ENCODE measurements at places on chromosomes 2 and 18. TPM values are rescaled to one million over a fixed set of nuclear protein-coding genes. Genes with fewer than 3 reads are reported as not detected.

DNA sequence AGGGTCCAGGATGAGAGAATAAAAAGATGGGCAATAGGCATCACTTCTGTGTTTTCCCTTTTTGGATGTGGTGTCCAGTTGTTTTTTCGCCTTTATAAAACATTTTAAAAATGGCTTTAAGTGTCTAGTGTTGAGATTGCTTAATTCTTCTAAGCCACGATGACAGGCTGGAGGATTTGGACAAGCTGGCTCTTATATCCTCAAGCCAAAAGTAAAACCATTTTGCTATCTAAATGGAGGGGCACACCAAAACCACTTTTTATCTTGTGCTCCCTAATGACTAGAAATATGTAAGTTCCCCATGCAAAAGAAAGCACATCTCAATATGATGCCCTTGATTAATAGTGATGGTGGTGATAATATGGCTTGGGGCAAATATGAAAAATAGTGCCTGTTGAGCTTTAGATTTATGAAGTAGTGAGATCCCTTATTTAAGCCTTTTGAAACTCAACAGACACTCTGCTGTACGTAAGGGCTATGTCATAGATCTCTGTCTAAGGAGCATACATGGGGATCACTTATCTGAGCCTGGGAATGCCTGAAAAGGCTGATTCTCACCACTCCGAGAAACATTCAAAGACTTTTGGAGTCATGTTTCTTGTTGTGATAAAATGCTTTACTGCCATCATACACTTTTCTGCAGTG, 185.5 kb downstream of the KCNS3 start:
- DNase-seq: no peak

DNA sequence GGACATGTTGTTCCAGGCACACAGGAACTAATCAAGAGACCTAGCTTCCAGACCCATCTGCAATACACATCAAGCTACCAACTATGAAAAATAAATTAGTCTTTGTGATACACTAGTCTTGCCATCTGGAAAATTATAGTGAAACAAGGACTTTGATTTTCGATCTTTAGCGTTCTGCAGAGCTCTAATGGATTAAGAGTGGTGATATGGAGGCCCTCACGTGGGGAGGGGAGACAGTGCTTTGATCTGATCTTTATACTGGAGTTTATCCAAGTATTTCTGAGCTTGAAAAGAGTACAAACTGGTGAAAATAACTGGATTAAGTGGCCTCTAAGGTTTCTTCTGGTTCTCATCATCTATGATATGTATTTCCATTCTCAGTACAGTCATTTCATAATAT, 273.4 kb upstream of the CDH7 start:
- no peak for DNase-seq

DNA sequence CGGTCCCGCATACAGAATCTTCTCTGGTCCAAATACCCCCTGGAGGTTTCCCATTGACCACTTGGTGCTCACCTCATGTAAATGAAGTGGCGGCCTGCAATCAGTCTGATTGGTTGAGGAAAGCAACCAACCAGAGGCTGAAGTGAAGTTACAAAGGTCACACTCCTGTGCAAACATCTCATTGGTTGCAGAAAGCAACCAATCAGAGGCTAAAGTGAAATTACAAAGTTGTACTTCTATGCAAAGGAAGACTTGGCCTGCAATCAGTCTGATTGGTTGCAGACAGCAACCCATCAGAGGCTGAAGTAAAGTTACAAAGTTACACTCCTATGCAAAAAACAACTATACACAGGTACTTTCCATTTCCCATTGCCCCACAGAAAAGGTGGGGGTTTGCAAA, 2.5 kb upstream of the SP100 start:
- DNase-seq: no peak

DNA sequence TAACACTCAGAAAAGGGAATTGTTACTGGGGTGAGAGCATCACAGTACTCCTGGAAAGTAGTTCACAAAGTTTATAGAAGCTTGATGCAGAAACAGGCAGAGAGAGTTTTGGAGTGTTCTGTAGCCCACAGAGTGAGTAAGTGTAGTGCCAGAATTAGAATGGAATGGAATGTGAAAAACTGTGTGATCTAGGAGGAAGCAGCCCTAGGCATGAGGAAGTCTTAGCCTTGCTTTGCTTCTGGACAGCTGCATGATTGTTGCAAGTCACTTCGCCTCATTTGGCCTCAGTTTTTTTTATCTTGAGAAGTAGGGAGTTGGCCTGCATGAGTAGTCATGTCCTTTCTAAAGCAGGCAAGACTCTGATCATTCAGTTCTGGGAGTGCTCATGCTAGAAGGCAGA, 10.9 kb downstream of the SERPINB12 start:
- no peak for DNase-seq

The NR4A2 gene
- 300 TPM for total RNA-seq

The RAX gene
- not detected for total RNA-seq

The EML6 gene
- 1.3 TPM for total RNA-seq

DNA sequence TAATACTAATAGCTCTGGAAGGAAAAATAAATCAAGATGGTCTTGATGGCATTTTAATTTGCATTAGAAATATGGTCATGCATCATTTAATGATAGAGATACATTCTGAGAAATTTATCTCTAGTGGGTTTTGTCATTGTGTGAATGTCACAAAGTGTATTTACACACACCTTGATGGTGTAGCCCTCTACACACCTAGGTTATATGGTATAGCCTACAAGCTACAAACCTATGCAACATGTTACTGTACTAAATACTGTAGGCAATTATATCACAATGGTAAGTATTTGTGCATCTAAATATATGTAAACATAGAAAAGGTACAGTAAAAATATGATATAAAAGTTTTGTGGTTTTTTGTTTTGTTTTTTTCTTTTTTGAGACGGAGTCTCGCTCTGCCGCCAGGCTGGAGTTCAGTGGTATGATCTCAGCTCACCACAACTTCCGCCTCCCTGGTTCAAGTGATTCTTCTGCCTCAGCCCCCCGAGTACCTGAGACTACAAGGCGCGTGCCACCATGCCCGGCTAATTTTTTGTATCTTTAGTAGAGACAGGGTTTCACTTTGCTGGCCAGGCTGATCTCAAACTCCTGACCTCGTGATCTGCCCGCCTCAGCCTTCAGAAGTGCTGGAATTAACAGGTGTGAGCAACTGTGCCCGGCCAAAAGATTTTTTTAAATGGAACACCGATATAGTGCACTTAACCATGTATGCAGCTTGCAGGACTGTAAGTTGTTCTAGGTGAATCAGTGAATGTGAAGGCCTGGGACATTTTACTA, 83.7 kb upstream of the UBXN4 start:
- peak; percentile 56 for DNase-seq

The CDCA7 gene
- total RNA-seq: 1.9 TPM

The GREB1 gene
- total RNA-seq: 0.23 TPM

DNA sequence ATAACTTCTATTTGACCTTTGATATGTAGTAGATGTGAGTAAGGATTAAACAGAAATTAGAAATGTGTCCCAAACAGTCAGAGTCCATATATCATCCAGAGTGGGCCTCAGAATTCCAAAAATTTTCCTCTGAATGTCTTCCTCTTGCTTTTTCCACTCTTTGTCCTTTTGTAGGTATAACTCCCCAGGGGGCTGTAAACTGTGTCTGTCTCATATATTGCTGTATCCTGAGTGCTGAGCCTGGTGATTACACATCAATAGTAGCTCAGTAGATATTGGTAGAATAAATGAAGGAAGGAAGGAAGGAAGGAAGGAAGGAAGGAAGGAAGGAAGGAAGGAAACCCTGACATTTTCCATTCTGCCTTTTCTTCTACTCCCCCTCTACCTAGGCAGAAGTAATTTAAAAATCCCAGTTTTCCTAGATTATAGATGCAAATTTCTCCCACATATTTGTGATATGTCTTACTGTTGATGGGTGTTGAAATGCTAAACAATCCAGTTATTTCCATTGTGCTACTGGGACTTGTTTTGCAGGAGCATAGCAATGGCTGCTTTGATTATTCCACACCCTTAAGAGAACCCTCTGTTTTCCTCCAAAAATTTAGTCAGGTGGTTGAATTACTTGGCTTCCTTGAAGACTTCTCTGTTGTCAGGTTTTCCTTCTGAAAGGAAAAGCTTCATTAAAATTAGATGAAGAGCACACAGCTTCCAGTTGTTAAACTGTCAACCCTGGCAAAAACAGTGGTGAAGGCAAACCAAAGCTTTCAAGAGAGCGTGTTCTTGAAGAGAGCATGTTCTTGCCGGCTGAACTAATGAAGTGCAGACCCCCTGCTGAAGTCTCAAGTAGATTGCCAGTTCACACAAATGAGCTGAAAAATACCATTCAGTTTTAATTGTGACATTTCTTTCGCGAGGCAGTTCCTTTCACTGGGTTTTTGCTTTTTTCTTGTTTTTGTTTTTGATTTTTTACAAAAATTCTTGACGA, 147.8 kb downstream of the KCNE4 start:
- no peak for DNase-seq

- DNase-seq: no peak
Observed at GRCh38 chr2:119112230-119112629, 46.3 kb downstream of the C1QL2 start.

The CD207 gene
- total RNA-seq: not detected

DNA sequence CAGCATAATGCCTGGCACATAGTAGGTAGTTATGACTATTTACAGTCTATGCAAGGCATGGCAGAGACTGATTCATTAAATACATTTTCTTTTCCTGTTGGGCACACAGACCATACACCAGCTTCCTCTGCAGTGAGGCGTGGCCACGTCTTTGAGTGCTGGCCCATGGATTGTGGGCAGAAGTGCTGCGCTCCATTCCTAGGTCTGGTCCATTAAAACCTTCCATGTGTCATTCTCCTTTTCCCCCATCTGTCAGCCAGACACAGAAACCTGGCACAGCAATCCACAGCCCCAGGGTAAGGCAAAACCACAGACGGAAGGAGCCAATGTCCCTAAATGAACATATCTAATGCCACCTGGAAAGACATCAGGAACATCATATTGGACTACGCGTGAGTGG, 141.9 kb downstream of the TTC32 start:
- DNase-seq: no peak

Data from T-cell (primary cell).